Activated CD4-positive, alpha-beta T cell treated with anti-CD3 and anti-CD28 coated beads for 4 hours (primary cell): ENCODE measurements at places on chromosomes 16 and 17.

- DNase-seq: no peak
These were observed 104.6 kb downstream of the GNAO1 start for GRCh38 chr16:56295739-56296527.

- DNase-seq: no peak
These were observed 46.9 kb downstream of the TK2 start for GRCh38 chr16:66503030-66503429.

- DNase-seq: no peak
These were observed 2.2 kb downstream of the CRYBA1 start for GRCh38 chr17:29248845-29249244.

- no peak for DNase-seq
These were observed 29.0 kb downstream of the SPAG9 start for GRCh38 chr17:51091635-51092034.

DNA sequence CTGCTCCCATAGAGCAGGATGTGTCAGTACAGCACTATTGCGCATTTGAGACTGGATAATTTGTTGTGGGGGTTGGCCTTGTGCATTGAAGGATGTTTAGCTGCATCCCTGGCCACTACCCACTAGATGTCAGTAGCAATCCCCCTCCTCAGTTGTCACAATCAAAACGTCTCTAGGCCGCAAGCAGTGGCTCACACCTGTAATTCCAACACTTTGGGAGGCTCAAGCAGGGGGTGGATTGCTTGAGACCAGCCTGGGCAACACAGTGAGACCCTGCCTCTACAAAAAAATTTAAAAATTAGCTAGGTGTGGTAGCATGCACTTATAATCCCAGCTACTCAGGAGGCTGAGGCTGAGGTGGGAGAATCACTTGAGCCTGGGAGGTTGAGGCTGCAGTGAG is 48.4 kb downstream of the CENPV start:
- DNase-seq: no peak

DNA sequence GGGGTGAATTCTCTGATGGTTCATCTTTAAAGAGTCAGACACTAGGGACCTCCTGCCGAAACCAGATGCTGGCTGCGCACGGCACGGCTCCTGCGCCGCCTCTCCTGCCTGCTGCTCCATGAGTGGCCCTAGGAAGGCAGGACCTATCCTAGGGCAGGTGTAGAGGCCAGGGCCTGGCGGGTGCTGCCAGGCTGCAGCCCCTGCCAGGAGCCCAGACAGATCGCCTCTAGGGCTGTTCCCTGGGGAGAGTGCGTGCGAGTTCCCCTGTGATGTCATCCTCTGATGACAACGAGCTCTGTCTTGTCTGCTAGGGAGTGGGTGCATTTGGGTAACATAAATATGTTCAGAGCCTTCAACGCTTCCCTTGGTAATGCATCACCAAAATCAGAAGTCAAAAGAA is 23.9 kb downstream of the SLC38A10 start:
- DNase-seq: no peak

DNA sequence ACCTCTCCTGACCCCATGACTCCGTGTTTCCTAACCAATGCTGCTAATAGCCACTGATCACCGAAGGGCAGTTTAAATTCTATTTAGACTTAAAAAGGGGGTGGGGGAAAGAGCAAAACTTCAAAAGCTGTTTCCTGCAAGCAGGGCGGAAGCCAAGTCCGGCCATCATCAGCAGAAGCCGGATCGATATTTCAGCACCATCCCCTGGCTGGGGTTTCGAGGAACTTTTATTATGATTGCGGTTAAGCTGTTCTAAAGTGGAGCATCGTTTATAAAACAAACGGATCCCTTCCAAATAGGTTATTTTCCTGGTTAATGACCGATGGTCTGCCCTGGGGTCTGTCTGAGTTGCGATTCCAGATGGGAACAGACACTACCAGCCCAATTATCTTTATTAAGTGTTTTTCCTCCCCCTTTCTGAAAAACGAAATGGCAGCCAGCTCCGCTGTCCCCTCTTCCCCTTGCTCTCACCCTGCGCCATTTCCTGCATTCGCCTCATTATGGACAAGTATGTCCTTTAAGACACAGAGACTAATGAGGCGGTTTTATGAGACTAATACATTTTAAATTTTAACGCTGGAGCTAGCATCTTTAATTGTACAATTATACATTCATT is 76.1 kb upstream of the IRX3 start:
- DNase-seq: no peak

- no peak for DNase-seq
These were observed 36.1 kb downstream of the PRKCB start for GRCh38 chr16:23871924-23872323.

DNA sequence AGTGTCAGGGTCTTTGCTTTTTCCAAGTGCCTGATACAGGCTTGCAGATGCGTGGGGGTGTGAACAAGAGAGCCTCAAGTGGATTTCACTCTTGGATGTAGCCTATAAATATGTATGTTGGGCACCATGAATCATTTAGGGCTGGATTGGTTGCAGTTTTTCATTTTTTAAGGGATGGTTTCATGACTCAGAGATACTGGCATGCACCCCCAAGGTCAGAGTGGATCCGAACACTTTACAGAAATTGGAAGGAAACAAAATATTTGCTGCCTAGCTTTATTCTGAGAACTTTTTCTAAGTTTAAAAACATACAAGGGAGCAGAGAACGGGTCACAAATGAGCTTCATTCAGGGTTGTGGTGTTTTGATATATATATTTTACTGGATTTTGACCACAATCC is 436.8 kb upstream of the ERCC4 start:
- DNase-seq: no peak

GRCh38 chr17:628089-628941 is 86.3 kb downstream of the VPS53 start:
- DNase-seq: no peak

GRCh38 chr17:65360961-65361552 is 200.4 kb downstream of the AXIN2 start:
- DNase-seq: no peak

DNA sequence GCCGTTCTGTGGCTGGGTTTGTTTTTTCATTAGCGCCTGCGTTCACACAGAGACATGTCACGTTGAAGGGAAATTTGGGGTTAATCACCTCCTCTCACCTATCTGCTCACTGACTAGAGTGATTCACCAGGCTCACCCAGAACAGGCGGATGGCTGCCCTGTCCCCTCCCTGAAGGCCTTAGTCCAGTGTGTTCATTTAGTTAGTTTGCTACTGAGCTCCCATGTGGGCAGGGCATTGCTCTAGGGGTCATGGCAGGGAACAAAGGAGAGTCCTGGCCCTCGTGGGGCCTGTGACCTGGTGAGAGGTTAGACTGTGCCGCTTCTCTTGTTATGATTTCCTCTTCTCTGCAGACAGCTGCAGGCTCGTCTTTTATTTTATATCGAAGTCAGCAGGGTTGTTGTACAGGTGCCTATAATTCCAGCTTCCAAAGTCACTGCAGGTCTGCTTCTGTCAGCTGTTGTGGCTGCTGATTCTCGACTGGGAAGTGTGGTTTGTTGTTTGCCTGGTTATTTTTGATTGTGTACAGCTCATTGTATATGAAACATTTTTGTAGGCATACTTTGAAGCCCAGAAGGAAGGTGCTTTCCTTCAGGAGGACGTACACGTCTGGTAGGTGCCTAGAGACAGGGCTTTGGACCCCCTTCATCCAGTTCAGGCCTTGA is 73.4 kb upstream of the GSE1 start:
- no peak for DNase-seq

DNA sequence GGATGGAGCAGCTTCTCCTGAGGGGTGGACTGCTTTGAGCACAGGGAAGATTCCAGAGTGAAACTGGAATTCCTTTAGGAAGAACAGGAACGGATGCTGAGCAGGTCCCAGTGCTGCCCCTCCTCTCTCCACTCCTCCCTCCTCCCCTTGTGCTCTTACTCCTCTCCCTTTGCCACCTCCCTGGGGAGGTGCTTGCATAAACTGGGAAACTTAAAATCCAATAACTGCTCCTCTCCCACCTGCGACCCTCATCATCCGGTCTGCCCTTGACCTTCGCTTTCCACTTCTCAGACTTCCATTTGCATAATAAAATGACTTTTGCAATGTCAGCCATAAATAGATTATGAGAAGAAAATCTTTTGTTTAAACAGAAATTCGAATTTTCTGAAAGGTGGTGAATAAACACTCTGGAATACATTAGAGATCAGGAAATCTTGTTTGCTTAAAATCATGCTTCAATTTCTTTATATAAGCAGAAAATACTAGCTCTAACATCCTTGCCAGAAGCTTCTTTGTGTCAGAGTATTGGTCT is 23.7 kb downstream of the HSBP1 start:
- no peak for DNase-seq

- no peak for DNase-seq
These were observed 47.5 kb downstream of the SLC6A2 start for GRCh38 chr16:55703003-55704001.

GRCh38 chr17:27453471-27453870 is 2.8 kb upstream of the KSR1 start:
- no peak for DNase-seq

DNA sequence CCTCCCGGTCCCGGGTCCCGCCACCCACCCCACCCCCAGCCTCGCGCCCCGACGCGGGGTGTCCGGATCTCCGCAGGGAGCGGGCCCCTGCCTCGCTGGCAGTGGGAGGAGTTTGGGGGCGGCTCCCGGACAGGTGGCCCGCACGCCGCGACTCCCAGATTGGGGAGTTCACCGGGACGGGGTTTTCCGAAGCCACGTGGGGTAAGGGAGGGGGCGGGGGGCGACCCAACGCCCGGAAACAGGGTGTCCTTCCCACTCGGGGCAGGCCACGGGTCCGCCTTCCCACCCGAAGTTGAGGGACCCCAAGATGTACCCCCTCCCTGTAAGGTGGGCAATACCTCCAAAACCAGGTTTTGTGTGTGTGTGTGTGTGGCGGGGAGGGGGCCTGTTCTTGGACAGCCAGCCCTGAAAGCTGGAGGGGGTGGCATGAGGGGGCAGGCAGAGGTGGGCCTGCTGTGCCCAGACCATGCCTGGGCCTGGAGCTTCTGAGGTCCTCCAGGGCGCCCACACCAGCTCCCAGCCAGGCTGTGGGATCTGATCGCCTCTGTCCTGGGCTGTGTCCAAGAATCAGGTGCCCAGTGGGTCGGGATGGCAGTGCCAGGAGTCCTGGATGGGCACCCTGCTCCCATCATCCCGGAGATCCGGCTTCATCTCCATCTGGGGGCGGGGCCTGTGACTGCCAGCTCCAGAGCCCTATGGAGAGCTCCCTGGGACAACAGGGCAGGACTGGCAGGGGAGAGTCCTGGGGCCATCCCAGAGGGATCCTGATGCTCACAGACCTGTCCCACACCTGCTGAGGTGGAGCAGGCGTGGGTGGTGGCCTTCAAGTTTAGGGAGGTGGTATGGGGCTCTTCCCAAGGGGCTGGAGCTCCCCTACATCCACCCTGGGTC is 767 bp downstream of the SYNGR2 start:
- DNase-seq: peak; percentile 71

DNA sequence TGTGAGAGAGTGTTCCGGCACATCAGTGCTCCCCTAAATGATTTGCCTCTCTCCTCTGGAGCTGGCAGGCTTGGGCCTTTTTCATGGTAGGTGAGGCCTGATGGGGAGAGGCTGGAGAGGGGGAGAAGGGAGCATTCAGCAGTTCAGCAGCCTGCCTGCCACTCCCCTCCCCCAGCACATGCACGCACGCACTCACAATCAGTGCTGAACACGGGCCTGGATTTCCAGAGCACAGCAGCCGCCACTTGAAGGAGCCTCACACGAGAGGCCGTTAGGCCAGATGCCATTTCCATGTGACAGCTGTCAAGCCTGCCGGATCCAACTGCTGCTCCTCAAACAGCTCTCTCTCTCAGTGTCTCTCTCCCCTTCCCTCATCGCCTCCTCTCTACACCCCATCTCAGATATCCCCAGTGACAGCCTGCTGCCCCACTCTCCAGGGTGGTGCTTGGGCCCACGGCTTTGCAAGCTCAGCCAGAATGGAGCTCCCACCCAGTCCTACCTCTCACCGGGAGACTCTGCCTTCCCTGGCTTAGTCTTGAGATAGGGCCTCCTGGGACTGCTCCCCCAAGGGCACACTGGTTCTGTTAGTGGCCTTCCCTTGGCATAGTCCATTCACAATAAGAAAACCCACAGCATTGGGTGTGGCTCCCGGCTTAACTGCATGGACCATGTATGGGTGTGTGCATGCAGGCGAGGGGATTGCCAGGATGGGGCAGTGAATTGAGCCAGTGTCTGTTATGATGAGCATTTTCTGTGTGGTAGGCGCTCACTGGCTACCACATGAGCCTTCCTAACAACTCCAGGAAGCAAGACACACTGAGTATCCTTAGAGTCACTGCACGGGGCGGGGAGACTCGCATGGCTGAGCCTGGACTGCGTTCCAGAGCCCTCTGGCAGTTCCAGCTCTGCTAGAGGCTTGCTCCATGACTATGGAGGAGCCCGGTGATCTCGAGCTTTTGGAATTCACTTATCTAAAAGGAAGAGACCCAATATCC is 226.2 kb downstream of the CCDC182 start:
- no peak for DNase-seq

- DNase-seq: no peak
These were observed 30.7 kb downstream of the PIEZO1 start for GRCh38 chr16:88754109-88754911.

DNA sequence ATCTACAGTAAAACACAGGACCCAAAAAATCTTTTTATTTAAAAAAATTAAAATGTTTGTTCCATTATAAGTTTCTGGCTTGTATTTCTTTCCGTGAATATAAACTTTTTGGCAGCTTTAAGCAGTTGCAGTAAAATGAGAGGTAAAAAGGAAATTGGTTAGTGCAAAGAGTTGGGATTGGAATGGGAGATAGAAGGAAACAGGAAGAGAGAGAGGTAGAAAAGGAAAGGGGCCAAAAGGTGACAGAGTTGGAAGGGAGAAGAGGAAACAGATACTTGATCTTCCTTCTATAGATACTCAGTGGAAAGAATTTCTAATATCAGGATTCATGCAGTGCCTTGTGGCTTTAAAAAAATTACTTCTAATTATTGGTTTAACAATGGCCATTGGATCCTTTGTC is 63.5 kb downstream of the NQO1 start:
- no peak for DNase-seq

- DNase-seq: no peak
These were observed 518.6 kb upstream of the WSB1 start for GRCh38 chr17:26775219-26775822.

DNA sequence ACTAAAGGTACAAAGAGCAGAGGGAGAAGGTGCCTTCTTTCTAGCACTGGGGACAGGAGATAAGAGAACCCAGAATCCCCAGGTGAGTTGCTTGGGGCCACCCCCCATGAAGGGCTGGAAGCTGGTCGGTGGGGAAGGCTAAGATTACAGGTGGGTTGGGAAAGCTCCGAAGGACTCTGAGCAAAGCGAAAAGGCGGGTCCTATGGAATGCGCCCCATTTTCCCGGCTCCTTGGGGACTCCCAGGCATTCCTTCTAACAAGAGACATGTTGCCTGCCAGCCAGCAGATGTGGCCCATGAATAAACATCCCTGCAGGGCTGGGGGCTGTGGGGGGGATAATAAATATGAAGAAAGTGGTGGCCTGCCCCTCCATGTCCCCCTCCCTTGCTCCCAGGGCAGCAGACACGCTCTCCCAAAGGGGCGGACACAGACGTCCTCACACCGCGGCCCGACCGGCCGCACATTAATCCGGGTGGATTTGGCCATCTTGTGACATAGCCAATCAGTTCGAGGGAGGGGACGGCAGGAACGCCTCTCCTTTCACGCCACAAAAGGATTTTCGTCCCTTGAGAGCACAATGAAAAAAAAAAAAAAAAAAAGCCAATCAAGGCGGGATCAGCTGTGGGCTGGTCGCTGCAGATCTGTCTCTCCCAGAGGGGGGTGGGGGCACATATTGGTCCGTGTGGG is 98.5 kb downstream of the SOX9 start:
- DNase-seq: no peak
